ENCODE measurements at places on chromosomes 4 and X. TPM values are rescaled to one million over a fixed set of nuclear protein-coding genes. Genes with fewer than 3 reads are reported as not detected.

Gene CXCL5
- total RNA-seq: not detected

Gene CT45A10
- not detected for total RNA-seq

Gene KCND1
- 0.11 TPM for total RNA-seq

Gene KDM5C
- 150 TPM for total RNA-seq

Gene CXorf65
- total RNA-seq: not detected

Gene NPY5R
- not detected for total RNA-seq

Gene TMEM35A
- not detected for total RNA-seq

Gene CSAG3
- total RNA-seq: not detected

Gene F9
- not detected for total RNA-seq

Gene RNF128
- total RNA-seq: under 0.01 TPM

Gene TMEM31
- total RNA-seq: 0.39 TPM

Gene VEGFC
- 0.79 TPM for total RNA-seq

Gene ART3
- total RNA-seq: not detected

Gene TRIML2
- total RNA-seq: 41.3 TPM

Gene MAGED4
- total RNA-seq: 115 TPM

Gene RPA4
- 0.65 TPM for total RNA-seq

Gene NXF2
- total RNA-seq: not detected

Gene PAGE2
- total RNA-seq: not detected

Gene OPRPN
- not detected for total RNA-seq

Gene HPGDS
- not detected for total RNA-seq
